ENCODE measurements at places on chromosomes 1 and 21. TPM values are rescaled to one million over a fixed set of nuclear protein-coding genes. Genes with fewer than 3 reads are reported as not detected.
A peak's percentile ranks its signal among the peaks of the same experiment; 100 is the strongest.

The RUNX3 gene
- not detected for polyA plus RNA-seq

The KRTAP8-1 gene
- polyA plus RNA-seq: not detected

- DNase-seq: no peak
These were observed 507 bp downstream of the GLIS1 start for GRCh38 chr1:53738205-53739108.

GRCh38 chr1:110916669-110917306 is 43.8 kb downstream of the CD53 start:
- DNase-seq: peak; percentile 4

GRCh38 chr1:202844935-202845334 is 34.2 kb downstream of the PCAT6 start:
- DNase-seq: no peak

DNA sequence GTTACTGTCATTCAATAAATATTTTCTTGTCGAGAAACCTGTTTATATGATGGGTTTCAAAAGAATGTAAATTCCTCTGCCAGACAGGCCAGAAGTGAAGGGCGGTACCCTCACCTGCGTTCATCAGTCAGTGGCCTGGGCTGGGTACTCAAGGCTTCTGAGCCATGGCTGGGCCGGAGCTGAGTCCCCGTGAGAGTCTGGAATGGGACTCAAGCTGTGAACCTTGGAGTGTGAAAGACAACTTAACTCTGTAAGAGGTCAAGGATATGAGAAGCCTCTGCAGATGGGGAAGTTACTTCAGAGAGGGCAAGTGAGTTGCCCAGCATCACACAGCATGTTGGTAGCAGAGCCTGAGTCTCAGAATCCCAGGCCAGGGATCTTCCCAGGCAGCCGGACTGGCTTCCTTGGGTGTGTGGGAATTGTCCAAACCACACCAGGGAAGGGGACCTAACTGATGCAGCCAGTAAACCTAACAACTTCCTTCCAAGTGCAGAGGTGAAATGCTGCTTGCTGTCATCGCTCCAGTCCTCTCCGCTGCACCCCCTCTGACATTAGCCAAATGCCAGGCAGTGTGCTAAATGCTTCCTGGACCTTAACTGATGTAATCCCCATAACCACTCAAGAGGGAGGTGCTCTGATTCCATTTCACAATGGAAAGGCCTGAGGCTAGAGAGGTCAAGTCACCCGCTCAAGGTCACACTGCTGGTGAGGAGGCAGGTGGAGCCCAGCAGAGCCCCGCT is 4.8 kb downstream of the DISP3 start:
- DNase-seq: no peak

DNA sequence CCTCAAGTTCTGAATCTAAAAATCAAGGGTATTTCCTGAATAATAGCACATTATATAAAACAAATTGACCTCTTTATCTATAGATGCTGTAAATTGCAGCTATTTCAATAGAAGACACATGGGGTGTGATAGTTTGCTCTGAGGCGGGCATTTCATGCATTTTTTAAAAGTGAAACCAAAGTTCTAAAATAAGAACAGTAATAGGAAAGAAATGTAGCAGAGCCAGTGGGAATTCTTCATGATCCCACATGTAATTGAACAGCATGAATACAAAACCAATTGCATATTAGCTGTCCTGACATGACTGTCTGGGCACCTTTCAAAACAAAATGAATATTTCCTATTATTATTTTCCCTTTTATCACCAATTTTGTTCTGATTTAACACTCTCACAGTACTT is 85.0 kb downstream of the RGS21 start:
- DNase-seq: no peak

Measured in keratinocyte (primary cell).